ENCODE measurements at places on chromosomes 2 and 18.

GRCh38 chr2:207896525-207897285 is 127.0 kb upstream of the FZD5 start:
- DNase-seq: no peak

GRCh38 chr2:215479536-215480240 is 43.8 kb upstream of the FN1 start:
- no peak for DNase-seq

- DNase-seq: no peak
Observed at GRCh38 chr18:2851771-2852170, 5.0 kb downstream of the EMILIN2 start.

- no peak for DNase-seq
Observed at GRCh38 chr2:102126660-102127059, 15.9 kb upstream of the IL1R1 start.

DNA sequence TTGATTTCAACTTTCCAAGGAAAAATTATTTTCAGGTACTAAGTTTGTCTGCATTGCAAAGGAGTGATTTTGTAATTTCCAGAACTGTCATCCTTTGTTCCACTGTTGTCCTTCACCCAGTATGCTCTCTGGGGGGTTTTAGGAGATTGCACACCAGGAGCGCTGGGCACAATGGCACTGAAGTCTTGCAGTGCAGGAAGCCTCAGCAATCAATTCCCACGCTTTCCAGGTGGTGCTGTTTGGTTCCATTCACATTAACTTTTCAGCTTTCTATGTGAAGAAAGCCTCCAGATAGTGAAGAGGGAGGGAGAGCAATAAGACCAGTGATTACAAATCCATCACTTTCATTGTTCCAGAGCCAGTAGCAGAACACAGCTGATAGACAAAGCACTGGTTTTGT is 344.0 kb upstream of the VWC2L start:
- DNase-seq: no peak

Measured in activated T-cell treated with anti-CD3 and anti-CD28 coated beads for 48 hours (primary cell).